Left renal pelvis (tissue), 4 donors: ENCODE measurements at places on chromosomes 11 and 22.

DNA sequence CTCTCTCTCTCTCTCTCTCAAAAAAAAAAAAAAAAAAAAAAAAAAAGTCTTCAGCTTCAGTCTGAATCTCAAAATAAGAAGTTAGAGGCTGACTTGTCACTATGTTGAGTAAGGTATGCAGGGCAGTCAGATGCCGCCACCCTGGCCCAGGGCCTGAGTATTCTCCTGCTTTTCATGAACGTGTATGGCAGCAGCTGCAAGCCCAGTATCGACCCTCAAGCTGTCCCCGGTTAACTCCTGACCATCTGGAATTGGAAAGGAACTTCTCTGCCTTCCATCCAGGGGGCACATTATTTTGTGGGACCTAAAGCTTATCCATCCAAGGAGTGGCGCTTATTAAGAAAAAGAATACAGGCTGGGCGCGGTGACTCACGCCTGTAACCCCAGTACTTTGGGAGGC, 11.4 kb downstream of the MRGPRD start:
- DNase-seq = no peak

DNA sequence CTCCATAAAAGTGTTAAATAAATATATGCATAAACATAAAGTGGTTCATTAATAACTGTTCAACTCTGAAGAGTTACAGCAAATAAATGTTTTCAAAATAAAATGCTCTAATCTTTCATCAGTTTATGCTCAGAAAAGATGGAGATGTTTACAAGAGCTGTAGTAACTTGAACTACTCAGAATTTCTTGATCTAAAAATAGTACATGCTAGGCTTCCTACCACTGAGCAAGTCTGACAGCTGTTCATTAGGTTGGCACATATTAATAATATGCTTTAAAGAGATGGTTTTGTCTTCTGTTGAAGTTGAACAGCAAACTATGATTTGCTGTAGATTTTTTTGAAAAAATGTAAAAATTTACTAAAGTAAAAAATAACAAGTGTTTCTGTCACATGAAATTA, 10.8 kb upstream of the SLN start:
- DNase-seq = no peak

DNA sequence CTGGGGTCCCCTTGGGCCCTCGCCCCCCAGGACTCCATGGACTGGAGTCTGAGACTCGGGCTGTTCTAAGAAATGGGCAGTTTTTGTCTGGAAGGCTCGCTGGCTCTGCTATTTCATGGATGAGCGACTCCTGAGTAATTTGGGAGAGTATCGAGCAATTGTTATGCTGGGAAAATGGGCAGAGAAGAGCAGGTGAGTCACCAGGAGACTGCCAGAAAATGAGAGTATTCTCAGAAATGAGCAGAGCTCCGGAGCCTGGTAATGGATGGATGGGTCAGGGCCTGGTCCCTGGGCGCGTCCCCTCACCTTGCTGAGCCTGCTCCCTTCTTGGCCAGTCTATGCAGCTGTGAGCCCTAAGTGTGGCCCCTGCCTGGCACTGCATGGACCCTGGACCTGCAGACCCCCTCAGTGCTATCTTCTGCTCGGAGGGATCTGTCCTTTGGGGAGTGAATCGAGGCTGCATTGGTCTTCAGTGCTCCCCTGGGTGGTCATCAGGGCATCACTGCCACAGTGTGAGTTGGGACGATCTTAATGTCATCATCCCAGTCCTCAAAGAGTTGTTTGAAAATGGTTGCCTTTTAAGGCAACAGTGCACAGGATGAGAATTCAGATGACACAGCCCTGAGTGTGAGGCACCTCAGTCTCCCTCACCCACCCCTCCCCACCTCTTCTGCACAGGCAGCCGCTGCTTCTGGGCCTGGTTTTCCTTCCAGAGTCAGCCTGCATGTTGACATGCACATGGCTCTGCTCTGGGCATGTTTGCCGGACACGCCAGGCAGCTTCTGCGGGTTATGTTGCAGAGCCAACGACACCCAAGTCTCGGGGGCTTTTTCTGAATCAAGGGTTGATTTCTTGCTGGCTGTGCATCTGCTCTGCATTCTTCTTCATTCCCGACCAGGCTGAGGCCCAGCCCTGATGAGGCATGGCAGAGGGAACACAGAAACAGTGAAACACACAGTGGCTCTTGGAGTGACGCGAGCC, 519.0 kb downstream of the TBC1D22A start:
- DNase-seq = no peak

DNA sequence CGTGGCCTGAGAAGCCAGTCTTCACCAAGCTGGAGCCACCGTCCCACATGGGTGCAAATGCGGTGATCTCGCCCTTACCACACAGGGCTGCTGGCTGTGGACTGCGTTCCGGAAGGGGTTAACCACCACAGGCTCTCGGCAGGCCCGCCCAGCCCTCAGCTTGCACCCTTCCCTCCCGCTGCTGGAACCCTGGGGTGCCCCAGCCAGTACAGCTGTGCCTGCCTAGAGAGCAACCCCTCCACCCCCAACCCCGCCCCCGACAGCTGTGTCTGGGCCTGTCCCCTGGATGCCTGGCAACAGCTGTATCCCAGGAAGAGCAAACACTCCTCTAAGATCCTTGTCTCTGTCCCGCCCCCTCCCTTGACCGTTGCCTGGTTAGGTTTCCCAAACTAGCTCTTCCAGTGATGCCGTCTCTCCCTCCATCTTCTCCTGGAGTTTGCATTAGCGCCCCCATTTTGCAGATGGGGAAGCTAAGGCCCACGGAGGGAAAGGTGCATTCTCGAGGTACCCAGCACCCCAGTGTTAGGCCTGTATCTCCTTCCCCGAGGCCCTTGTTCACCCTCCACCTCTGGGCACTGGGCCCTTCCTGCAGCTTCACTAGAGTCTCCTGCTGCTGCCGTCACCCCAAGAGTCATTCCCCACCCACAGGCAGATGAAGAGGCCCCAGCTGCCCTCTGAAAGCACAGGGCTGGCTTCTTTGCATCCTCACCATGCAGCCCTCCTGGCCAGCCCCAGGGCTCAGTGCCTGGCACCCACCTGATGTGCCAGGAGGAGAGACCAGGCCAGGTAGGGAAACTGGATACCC, 12.6 kb upstream of the COX8A start:
- DNase-seq = no peak

GRCh38 chr22:50719814-50720300, 18.1 kb upstream of the ACR start:
- DNase-seq = no peak

DNA sequence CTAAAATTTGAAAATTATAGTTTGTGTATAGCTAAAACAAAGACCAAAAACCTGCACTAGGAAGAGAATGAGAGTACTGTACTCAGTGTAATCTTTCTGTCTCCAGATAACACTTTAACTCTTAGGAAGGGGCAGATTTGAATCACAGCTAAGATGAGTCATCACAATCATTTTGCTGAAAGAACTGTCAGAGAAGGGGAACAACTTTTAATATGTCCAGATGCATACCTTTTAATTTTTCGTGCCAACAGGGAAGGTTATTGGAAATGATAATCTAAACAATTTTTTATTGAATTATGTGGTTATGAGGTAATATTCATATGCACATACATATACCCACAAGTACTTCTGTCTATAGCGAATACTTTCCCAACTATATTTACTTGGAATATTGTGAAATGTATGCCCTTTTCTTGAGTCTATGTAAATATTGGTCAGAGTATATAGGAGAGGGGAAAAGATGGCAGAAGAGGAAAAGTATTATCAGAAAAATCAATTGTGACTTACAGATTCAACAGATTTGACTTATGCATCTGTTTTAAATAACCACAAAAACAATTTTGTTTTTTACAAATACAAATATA, 51.1 kb upstream of the MUC15 start:
- no peak for DNase-seq

DNA sequence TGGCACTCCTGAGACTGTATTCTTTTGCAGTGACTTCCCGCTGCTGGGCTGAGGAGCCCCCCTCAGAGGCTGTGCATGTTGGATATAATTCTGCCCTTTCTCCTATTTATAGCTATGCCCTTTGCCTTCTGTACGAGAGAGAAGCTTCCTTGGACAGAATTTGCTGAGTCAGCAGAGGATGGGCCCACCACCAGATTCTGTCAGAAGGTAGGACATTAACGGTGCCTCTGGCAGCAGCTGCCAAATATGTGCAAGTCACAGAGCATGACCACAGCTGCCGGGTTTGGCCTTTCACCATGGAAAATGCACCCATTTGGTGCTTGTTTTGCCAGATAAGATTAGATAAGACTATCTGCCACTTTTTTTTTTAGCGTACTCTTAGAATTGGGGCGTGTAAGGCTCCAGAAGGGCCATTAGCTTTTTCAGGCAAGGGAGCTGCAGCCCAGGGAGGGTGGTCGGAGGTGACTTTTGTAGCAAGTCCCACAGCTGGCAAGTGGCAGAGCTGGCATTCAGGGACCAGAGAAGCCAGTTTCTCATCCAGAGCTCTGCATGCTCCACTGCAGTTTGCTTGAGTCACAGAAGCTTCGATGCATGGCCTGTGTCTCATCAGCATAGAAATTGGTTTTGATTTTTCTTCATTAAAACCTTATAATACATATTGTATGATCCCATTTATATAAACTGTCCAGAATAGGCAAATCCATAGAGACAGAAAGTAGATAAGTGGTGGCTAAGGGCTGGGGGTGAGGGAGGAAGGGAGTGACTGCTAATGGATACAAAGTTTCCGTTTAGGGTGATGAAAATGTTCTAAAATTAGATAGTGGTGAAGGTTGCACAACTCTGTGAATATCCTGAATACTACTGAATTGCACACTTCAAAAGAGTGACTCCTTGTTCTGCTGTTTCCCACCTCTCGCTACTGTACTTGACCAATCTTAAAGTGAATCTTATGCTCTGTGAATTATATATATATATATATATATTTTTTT, 15.8 kb downstream of the UPB1 start:
- no peak for DNase-seq

- no peak for DNase-seq
Observed at GRCh38 chr22:18104566-18104965, 6.0 kb upstream of the TUBA8 start.

DNA sequence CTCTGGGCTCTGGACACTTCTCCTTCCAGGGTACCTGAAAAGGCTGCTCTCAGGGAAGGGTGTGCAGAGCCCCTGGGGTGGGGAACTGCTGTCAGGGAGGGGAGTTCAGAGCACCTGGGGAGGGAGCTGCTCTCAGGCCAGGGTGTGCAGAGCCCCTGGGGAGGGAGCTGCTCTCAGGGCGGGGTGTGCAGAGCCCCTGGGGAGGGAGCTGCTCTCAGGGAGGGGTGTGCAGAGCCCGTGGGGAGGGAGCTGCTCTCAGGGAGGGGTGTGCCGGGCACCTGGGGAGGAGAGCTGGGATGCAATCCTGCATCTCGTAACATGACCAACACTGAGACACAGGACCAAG, 764.2 kb downstream of the BRD1 start:
- no peak for DNase-seq

DNA sequence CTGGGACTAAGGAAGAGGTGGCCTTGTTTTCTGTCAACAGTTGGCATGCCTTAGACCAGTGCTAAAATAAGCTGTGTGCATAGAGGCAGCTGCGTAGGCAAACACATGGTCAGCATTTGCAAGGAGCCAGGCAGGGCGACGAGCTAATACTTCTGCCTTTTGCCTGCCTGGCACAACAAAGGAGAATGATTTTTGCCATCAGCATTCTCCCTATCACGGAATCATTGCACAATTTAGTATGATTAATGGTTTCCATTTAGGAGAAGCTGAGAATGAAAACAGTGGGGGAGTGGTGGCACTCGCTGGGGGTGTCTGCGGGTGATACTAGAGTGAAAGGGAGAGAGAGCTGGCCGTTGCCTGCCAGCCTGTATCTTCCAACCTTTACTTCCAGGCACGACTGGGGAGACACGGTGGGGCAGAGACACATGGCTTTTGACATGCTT, 336.0 kb downstream of the CADM1 start:
- DNase-seq = no peak
